BJ (cell line): ENCODE measurements at places on chromosomes 4 and X. TPM values are rescaled to one million over a fixed set of nuclear protein-coding genes. Genes with fewer than 3 reads are reported as not detected.

MAGEE1 gene
- polyA plus RNA-seq: 0.26 and 0.27 TPM in 2 replicates

ARX gene
- not detected in 2 replicates for polyA plus RNA-seq

KDR gene
- polyA plus RNA-seq: 0.01 TPM in 1 of 2 replicates, not detected in the other

ARR3 gene
- not detected in 2 replicates for polyA plus RNA-seq

GJB1 gene
- not detected in 2 replicates for polyA plus RNA-seq

ADH1A gene
- polyA plus RNA-seq: not detected in 2 replicates

LPAR4 gene
- polyA plus RNA-seq: 0.05 and 0.07 TPM in 2 replicates

ZCCHC12 gene
- polyA plus RNA-seq: not detected in 2 replicates

ALAS2 gene
- not detected in 2 replicates for polyA plus RNA-seq

- DNase-seq: no peak
Measured at GRCh38 chr4:45778514-45778913, 345.3 kb downstream of the GABRG1 start.

GRCh38 chr4:91914176-91914804, 389.5 kb upstream of the GRID2 start:
- DNase-seq: no peak

DNA sequence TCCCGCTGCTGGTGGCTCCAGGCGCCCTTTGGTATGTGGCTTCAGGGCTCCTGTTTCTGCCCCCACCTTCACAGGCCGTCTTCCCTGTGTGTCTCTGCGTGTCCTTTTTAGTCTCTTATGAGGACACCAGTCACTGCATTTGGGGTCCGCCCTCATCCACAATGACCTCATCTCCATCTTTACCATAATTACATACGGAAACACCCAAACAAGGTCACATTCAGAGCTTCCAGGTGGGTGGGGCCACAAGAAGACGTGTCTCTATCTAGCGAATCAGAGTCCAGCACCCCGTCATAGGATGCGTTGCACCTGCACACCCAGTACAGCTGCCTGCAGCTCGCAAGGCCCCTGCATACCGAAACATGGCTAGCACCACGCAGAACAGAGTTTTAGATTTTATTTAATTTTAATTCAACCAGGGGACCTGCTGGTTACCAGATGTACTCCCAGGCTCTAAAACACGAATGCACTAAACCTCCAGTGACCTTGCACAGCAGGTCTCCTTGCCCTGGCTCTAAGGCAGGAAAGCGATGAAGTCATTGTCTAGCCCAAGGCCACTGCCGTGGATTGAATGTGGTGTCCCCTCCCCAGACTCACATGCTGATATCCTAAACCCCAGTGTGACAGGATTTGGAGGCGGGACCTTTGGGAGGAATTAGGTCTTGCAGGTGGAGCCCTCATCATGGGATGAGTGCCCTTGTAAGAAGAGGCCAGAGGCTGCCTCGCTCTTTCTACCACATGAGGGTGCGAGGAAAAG, 30.3 kb downstream of the ABLIM2 start:
- no peak for DNase-seq

DNA sequence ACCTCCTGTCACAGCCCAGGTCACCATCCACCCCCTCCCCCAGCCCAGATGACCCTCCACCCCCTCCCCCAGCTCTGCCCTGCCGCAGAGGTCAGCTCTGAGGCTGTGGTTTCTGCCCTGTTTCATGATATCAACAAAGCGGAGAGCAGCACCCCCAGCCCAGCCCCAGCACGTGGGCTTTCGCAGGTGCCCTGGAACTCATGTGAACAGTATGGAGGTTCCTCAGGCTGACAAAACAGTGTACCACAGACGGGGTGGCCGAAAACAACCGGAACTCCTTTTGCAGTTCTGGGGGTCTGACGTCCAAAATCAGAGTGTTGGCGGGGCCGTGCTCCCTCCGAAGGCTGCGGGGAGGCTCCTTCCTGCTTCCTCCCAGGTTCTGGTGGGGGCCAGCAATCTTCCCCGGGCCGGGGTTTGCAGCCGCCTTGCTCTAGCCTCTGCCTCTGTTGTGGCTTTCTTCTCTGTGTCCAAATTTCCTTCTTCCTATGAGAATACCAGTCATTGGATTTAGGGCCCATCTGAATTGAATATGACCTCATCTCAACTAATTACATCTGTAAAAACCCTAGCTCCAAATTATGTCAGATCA, 7.9 kb upstream of the PSAPL1 start:
- no peak for DNase-seq

- DNase-seq: no peak
Measured at GRCh38 chr4:158861281-158861680, 92.5 kb downstream of the FNIP2 start.

GRCh38 chrX:139862208-139862607, 70.6 kb downstream of the ATP11C start:
- DNase-seq: no peak

GRCh38 chr4:24872720-24873119, 40.1 kb downstream of the CCDC149 start:
- no peak for DNase-seq

DNA sequence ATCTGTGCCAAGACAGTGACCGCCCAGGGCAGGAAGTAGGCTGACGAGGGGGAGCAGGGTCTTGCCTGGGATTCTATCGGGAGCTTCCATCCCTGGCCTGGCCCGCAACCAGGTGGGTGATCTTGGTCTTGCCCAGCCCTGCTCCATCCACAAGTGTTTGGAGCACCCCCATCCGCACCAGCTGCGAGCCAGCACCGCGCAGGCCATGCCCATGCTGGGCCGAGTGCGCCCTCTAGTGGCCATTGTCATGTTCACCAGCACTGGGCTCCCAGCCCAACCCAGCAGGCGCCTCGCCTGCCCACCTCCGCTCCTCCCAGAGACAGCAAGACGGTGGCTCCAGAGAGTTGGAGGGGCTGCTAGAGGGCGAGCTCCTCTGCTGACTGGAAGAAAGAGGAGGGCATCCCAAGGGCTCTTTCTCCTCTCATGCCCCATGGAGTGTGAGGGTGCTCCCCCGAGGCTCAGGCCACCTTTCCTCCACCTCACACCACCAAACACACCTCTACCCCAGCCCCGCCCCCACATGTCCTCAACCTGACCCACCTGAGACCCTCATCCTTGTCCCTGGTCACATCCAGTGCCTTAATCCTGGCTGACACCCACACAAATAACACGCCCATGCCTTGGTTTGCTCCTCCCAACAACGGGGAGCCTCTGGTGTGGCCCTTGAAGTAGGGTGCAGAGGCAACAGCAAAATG, 9.8 kb upstream of the ATP2B3 start:
- no peak for DNase-seq

GRCh38 chr4:147616849-147617172, 386 bp upstream of the TMEM184C start:
- DNase-seq: no peak

- DNase-seq: no peak
Measured at GRCh38 chrX:133290076-133290475, 71.9 kb upstream of the TFDP3 start.

DNA sequence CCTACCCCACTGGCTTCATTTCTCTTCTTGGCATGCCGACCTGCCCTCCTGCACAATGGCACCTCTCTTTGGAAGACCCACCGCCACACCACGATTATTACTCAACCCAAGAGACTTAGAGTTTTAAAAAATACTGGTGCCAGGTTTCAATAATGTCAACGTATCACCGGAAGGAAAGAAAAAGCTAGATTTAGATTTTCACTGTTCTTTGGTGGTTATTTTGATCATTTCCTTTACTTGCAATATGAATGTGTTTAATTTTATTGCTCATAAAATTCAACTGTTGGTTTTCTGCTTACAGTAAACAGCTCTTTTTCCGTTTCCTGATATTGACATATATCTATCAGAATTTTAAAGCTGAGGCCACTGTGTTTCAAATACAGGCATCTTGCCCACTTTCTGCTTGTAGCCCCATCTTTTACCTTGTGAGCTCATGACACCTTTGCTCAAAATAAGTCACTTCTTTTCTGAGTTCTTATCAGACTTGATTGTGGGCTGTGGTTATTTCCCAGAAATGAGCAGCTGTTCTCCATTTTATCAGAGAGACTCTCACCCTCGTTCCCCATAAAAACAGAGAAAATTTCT, 439.1 kb downstream of the INPP4B start:
- DNase-seq: no peak

DNA sequence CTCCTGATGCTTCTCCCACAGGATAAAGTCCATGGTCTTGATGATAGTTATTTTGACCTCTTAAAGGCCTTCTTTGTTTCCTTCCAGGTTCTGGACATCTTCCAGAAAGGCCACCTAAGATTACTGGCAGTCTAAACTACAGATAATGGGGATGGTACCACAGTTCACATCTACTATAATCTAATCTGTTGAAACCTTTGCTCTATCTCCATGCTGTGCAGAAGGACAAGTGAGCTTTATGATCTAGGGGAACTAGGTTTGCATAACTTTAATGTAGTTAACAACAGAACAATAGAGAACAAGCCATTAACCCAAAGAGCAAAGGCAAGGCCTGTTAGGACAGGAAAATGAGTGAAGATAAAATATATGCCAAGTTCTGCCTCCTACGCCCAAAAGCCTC, 103.9 kb upstream of the KLHL13 start:
- DNase-seq: no peak

GRCh38 chrX:41189156-41189555, 103.9 kb downstream of the USP9X start:
- no peak for DNase-seq

GRCh38 chrX:41481264-41482109, 34.3 kb downstream of the NYX start:
- no peak for DNase-seq

GRCh38 chrX:118726887-118727685, at the start of gene IL13RA1:
TSS of gene IL13RA1 (plus strand) at chrX:118727606. CDS start at chrX:118727639, 33 bp downstream.
- DNase-seq: no peak

- no peak for DNase-seq
Measured at GRCh38 chr4:1898681-1899080, 27.5 kb downstream of the NSD2 start.
